Thoracic aorta (tissue), 2 donors: ENCODE measurements at places on chromosomes 1 and 21. TPM values are rescaled to one million over a fixed set of nuclear protein-coding genes. Genes with fewer than 3 reads are reported as not detected.

Gene FAM78B
- 0.56 TPM for total RNA-seq

Gene SMPDL3B
- not detected for total RNA-seq

Gene LCE2C
- total RNA-seq, result 1.8 TPM

Gene ELF3
- 4.9 TPM for total RNA-seq

Gene DLGAP3
- 0.21 TPM for total RNA-seq

Gene NUP210L
- 0.41 TPM for total RNA-seq

Gene UBL4B
- total RNA-seq, result not detected

Gene FAM163A
- total RNA-seq, result not detected

Gene LRRC3
- total RNA-seq, result 8.3 TPM

Gene TMEM234
- 20.0 TPM for total RNA-seq

Gene WNT4
- not detected for total RNA-seq

Gene PSMG1
- 14.8 TPM for total RNA-seq

Gene SH2D1B
- not detected for total RNA-seq

Gene PDIK1L
- 10.4 TPM for total RNA-seq

Gene MEGF6
- total RNA-seq, result 273 TPM

Gene SLC2A1
- total RNA-seq, result 119 TPM

Gene L1TD1
- total RNA-seq, result 0.63 TPM

Gene PTGS2
- 12.7 TPM for total RNA-seq

Gene SERTAD4
- total RNA-seq, result 10.0 TPM

Gene BTBD19
- 18.8 TPM for total RNA-seq

Gene SPRR2F
- not detected for total RNA-seq

Gene BGLAP
- total RNA-seq, result not detected

Gene S100A4
- 514 TPM for total RNA-seq

Gene KIF14
- total RNA-seq, result 1.3 TPM

Gene LORICRIN
- total RNA-seq, result not detected

Gene SF3B4
- total RNA-seq, result 15.4 TPM

Gene CD1D
- 2.4 TPM for total RNA-seq

Gene ACADM
- 22.3 TPM for total RNA-seq

Gene KCNA2
- 3.1 TPM for total RNA-seq

Gene FCRLA
- not detected for total RNA-seq

Gene THEM5
- total RNA-seq, result not detected

Gene ZBTB8B
- total RNA-seq, result not detected

Gene UMODL1
- not detected for total RNA-seq

Gene LCE3D
- not detected for total RNA-seq

Gene MYBPH
- not detected for total RNA-seq

Gene OR2T11
- total RNA-seq, result not detected

Gene CYP4X1
- total RNA-seq, result 47.9 TPM

Gene TNFRSF25
- total RNA-seq, result 48.2 TPM

Gene RXRG
- total RNA-seq, result not detected

Gene UTS2
- total RNA-seq, result not detected

Gene CATSPER4
- total RNA-seq, result not detected

Gene MCOLN3
- 3.2 TPM for total RNA-seq

Gene CCDC17
- total RNA-seq, result 4.0 TPM

Gene ADAMTSL4
- total RNA-seq, result 45.1 TPM

Gene CASQ2
- total RNA-seq, result 6.6 TPM

Gene ADORA3
- 6.2 TPM for total RNA-seq

Gene UBXN10
- 0.68 TPM for total RNA-seq

Gene TEDDM1
- total RNA-seq, result not detected

Gene TRAPPC3
- total RNA-seq, result 78.5 TPM

Gene GJA5
- 51.7 TPM for total RNA-seq

Gene ANKRD34A
- 1.1 TPM for total RNA-seq

Gene KRTAP12-2
- not detected for total RNA-seq

Gene ATP1A2
- total RNA-seq, result 146 TPM
